Activated CD4-positive, alpha-beta T cell treated with anti-CD3 and anti-CD28 coated beads, Interleukin-2, amount 10 ng/mL, durations not matched to agents 7 days and 5 days (primary cell): ENCODE measurements at places on chromosomes 7 and 10. TPM values are rescaled to one million over a fixed set of nuclear protein-coding genes. Genes with fewer than 3 reads are reported as not detected.

DNA sequence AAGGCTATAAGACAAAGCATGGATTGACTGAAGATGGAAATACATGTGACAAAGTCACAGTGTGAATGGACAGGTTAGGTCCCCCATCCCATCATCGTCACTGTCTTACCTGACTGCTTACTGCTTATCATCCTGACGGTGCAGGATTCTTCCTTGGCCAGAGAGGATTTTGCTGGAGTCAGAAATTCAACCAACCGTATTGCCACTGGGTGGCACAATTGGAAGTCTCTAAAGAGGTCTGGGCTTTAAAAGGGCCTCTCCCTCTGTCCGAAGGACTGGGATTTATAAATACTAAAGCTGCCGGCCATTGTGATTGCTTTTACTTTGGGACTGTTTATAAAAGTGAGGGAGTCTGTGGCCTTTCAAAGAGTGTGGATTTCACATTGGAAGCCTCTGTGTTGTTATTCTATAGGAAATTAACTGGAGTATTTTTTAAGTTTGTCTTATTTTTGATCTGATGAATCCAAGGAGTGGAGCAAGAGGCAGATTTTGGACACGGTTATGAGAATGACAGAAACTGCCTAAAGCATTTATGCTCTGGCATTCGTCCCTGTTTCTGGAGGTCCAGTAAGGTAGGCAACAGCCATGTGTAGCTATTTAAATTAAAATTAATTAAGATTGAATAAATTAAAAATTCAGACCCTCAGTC, 113.3 kb upstream of the CREB5 start:
- no peak for DNase-seq

- no peak for DNase-seq
Observed at GRCh38 chr7:103124429-103124979, 24.4 kb downstream of the NAPEPLD start.

- peak; percentile 40 for DNase-seq
Observed at GRCh38 chr7:27210441-27211083, 10.7 kb upstream of the HOXA13 start.

DNA sequence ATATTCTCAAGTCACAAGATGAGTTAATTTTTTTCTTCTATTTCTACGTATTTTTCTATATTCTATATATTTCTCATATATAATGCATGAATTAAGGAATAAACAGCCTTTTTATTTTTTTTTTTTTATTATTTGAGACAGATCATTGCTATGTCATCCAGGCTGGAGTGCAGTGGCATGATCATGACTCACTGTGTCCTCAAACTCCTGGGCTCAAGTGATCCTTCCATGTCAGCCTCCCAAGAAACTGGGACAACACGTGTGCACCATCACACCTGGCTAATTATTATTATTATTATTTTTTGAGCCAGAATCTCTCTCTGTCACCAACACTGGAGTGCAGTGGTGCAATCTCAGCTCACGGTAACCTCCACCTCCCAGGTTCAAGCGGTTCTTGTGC, 1.5 kb downstream of the CLDN12 start:
- no peak for DNase-seq

- DNase-seq = no peak
Observed at GRCh38 chr10:86545101-86545500, 23.5 kb upstream of the WAPL start.

DNA sequence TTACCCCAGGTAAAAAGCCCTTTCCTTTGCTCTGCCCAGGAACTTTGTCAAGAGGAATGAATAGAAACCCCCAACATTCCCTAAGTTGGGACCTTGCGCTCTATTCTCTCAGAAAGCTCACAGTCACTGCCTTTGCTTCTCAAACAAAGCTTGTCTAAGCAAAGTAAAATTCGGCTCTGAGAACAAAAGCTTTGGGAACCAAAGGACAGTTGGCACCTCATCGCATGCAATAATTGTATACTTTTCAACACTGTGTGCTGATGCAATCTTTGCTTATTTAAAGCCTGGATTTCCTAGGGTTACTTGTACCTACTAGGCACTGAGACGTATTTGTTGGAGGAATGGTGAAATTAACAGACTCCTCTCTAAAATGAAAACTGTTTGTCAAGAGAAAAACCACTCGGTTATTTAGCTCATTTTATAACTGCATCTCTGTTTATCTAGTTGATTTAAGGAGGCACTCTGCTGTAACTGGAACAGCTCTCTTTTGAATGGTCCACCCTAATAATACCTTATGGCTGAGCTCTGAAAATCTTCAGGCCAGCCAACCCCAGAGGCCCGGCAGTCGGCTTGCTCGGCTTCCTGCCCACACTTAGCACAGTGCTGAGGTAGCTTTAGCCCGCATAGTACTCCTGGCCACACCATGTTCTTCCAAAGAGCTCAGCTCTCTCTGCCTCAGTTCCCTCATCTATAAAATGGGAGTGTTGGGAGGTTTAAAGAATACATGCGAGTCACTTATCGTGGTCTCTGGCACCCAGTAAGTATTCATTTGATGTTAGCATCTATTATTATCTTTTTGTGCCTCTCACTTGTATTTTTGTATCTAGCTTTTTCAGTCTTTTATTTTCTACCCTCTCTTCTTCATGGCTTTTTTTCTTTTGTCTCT, 80.2 kb upstream of the PRR15 start:
- DNase-seq = no peak

GRCh38 chr7:44144426-44144967, 3.4 kb upstream of the MYL7 start:
- DNase-seq = no peak

- DNase-seq = no peak
Observed at GRCh38 chr10:132407243-132407746, 10.3 kb downstream of the PWWP2B start.

DNA sequence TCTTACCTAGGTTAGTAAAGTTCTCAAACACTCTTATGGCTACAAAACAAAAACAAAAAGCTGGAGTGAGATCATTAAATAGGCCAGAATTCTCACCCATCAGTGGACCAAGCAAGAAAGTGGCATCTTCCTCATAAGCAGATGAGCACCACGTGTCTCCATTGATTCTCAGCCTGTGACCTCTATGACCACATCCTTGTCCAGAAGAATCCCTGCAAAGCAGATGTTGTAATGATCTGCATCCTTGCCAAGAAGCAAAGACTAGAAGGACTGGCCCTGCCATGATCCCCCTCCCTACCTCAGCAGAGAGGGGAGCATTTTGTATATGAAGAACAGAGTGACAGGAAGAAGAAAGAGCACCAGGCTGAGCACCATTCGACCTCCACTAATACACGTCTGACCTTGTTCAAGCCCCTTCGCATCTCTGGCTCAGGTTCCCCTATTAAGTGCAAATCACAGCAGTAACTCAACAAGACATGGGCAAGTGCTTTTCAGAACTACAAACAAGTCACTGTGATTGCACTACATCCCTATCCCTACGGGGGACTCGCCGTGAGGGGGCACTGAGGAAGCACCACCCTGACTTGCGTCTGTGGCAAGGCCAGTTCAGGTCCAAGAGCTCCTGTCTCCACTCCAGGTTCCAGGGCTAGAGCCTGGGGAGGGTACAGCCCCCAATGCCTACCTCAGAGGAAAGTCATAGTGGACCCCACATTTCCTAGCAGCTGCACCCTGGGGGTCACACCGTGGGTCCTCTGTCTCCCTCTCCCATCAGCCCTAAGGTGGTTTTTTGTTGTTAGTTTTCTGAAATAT, 22.2 kb upstream of the RASSF4 start:
- DNase-seq = no peak

Gene SRRM3
- not detected for total RNA-seq
